A673 (cell line): ENCODE measurements at places on chromosomes 6 and 20. TPM values are rescaled to one million over a fixed set of nuclear protein-coding genes. Genes with fewer than 3 reads are reported as not detected.
A peak's percentile ranks its signal among the peaks of the same experiment; 100 is the strongest.

DNA sequence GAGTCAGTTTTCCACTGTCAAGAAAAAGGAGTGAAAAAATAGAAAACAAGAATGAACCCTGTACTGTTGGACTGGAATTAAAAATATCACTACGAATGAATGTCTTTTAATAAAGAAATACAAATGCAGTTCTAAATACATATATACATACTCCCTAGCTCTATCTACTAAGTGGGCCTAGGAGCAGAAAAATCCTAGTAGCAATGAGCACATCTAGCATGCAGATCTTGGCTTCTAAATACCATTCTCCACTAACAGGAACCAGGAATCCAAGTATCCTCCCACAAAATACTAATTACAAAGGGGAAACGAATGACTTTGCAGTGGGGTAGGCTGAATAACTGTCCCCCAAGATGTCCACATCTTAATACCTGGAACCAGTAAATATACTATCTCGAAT, 25.4 kb downstream of the SEC63 start:
- H3K27ac ChIP-seq = no peak overlapping the region
- H3K4me1 ChIP-seq = no peaks in the 10 kb centered on the region
- DNase-seq = no peak
- H3K4me3 ChIP-seq = no peak overlapping the region
- no peaks in the 10 kb centered on the region for H3K27me3 ChIP-seq

DNA sequence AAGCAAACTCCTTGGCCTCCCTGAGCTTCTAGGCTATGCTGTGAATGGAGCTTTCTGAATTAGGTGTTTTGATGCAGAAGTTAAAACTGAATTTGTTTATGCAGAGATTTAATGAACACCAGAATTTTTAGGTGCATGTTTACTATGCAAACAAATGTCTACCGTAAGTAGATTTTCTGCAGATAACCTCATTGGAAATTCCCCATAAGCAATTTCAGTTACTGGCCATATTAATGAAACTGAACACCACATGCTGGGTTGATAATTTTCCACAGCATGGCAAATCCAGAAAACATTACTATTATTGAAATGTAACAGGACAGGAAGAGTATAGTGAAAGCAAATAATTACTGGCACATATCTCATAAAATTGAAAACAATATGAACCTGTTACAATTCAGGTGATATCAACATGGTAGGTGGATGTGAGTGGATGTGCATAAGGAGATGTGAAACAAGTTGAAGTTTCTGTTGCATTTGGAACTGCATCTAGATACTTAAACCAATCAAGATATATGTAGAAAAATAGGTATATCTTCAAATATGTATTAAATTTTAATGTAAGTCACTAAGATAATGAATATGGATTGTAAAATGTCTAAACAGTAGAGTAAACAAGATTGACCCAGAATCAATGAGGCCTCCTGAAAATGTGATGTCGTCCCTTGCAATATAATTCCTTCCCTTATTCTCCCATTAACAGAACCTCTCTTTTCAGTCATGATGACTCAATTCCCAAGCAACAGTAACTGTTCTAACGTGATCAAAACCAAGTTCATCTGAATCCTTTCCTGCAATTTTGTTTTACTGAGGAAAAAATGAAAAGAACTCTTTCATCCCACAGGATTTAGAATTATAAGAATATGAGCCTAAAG, 11.0 kb downstream of the PTCHD4 start:
- H3K27ac ChIP-seq = no peak overlapping the region
- H3K4me3 ChIP-seq = no peak overlapping the region
- no peaks in the 10 kb centered on the region for H3K4me1 ChIP-seq
- DNase-seq = no peak

- no peaks in the 10 kb centered on the region for H3K27me3 ChIP-seq
- H3K27ac ChIP-seq = no peak overlapping the region
- H3K4me3 ChIP-seq = no peak overlapping the region
- DNase-seq = no peak
These were observed 359.8 kb downstream of the ZFAND3 start for GRCh38 chr6:38179300-38179699.

- no peaks in the 10 kb centered on the region for H3K4me1 ChIP-seq
- H3K4me3 ChIP-seq = no peak overlapping the region
- H3K27ac ChIP-seq = no peak overlapping the region
- DNase-seq = no peak
- H3K36me3 ChIP-seq = no peaks in the 10 kb centered on the region
- H3K27me3 ChIP-seq = no peaks in the 10 kb centered on the region
These were observed 7.9 kb downstream of the GPLD1 start for GRCh38 chr6:24481449-24481848.

DNA sequence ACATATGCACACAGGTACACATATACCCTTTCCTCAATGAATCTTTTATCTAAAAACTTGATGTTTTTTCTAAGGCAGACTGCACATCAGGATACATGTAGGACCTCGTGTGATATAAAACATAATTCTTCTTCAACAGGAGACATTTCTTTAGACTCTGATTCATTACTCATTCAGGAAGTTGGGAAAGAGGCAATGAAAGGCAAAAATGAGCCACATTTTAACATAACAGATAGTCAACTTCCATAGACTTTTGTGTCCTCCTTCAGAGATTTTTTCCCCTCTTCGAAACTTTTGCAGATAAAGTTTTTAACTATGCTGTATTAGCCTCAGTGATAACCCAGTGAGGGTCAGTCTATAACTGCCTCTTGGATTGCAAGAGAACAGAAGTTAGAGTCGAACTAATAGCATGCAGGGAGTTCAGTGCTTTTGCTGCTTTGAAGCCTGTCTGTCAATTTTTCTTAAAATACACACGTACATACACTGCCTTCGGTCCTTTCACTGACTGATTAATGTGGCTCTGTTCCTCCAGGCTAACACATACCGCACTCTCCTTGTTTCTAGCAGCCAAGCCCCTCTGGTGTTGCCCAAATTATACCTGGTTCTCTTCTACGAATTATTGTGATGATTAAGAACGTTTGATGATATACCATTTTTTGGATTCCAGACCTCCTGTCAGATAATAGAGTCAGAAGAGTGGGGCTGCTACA, 562.5 kb upstream of the MAP3K7 start:
- peak overlapping the region; percentile 90 for H3K27ac ChIP-seq
- no peak overlapping the region for H3K4me3 ChIP-seq
- H3K36me3 ChIP-seq = no peaks in the 10 kb centered on the region
- peak; percentile 65 for DNase-seq

DNA sequence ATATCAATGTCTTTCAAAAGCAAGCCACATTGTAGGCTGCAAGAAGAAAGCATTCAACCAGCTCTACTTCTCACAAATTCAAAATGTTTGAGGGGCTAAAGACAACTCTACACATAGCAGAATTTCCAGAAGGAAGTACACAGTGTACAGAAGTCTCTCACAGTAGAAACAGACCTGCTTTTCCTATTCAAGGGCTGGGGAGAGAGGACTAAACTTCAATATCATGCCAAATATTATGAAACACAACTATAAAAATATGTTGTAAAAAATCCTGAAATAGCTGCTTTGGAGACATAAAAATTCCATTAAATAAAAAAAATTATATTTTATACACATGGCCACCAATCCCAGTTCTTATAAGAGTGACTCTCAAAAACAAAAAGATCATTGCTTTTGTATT, 70.8 kb upstream of the IPCEF1 start:
- H3K4me1 ChIP-seq = peaks cover 3% of the 10 kb centered on the region
- H3K4me3 ChIP-seq = no peak overlapping the region
- no peaks in the 10 kb centered on the region for H3K27me3 ChIP-seq

- H3K27ac ChIP-seq = no peak overlapping the region
- H3K27me3 ChIP-seq = no peaks in the 10 kb centered on the region
- no peak overlapping the region for H3K4me3 ChIP-seq
- DNase-seq = no peak
- H3K36me3 ChIP-seq = no peaks in the 10 kb centered on the region
These were observed 313.7 kb downstream of the FOXC1 start for GRCh38 chr6:1923449-1923848.

PTCHD4 gene
- total RNA-seq = 0.17 TPM in 1 of 2 replicates, not detected in the other

GRCh38 chr6:44064089-44064947, 62.9 kb downstream of the MRPL14 start:
- no peak overlapping the region for H3K4me3 ChIP-seq
- H3K4me1 ChIP-seq = no peaks in the 10 kb centered on the region
- DNase-seq = no peak

- H3K36me3 ChIP-seq = no peaks in the 10 kb centered on the region
- peaks cover 11% of the 10 kb centered on the region for H3K27me3 ChIP-seq
- H3K4me3 ChIP-seq = no peak overlapping the region
These were observed 176.6 kb downstream of the PKHD1 start for GRCh38 chr6:51910851-51911250.

GRCh38 chr20:34190262-34190661, 51.0 kb upstream of the ASIP start:
- peaks cover 19% of the 10 kb centered on the region for H3K4me1 ChIP-seq
- no peak overlapping the region for H3K4me3 ChIP-seq
- H3K36me3 ChIP-seq = no peaks in the 10 kb centered on the region
- H3K27me3 ChIP-seq = no peaks in the 10 kb centered on the region
- no peak for DNase-seq
- no peak overlapping the region for H3K27ac ChIP-seq

DNA sequence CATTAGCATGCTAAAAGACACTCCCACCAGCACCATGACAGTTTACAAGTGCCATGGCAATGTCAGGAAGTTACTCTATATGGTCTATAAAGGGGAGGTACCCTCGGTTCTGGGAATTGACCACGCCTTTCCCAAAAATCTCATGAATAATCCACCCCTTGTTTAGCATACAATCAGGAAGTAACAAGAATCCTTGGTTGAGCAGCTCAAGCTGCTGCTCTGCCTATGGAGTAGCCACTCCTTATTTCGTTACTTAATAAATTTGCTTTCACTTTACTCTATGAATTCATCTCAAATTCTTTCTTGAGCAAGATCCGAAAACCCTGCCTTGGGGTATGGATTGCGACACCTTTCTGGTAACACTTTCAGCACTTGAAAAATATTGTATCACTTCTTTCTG, 243.0 kb downstream of the BMP2 start:
- H3K27ac ChIP-seq = no peak overlapping the region
- H3K36me3 ChIP-seq = no peaks in the 10 kb centered on the region
- DNase-seq = no peak
- no peaks in the 10 kb centered on the region for H3K27me3 ChIP-seq
- H3K4me3 ChIP-seq = no peak overlapping the region
- no peaks in the 10 kb centered on the region for H3K4me1 ChIP-seq

SLC2A4RG gene
- 45.8 and 71.0 TPM in 2 replicates for total RNA-seq

DNA sequence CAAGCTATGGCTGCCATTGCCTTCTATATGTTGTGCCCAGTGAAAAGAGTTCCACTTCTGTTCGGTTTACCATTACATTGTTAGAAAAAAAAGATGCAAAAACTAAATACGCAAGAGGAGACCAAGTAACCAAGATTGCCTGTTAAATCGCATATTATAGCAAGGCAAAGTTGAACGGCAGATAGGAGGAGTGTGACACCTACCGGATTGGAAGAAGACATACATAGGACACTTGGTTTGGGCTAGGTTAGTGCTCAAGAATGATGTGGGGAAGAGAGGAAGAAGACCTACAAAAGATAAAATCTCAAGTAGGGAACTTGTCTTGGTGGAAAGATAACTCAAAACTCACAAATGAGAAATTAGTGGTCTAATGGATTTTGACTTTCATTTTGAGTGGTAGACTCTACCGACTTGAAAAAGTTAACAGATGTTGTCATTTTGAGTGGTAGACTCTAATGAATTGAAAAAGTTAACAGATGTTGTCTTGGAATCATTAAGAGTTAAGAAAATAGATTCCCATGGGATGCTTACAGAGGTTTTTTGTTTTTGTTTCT, 95.5 kb downstream of the F13A1 start:
- H3K4me1 ChIP-seq = no peaks in the 10 kb centered on the region
- no peaks in the 10 kb centered on the region for H3K36me3 ChIP-seq
- peaks cover 19% of the 10 kb centered on the region for H3K27me3 ChIP-seq

F13A1 gene
- not detected in 2 replicates for total RNA-seq

GRCh38 chr20:906001-906520, 10.1 kb downstream of the ANGPT4 start:
- no peaks in the 10 kb centered on the region for H3K36me3 ChIP-seq
- H3K27ac ChIP-seq = no peak overlapping the region
- H3K27me3 ChIP-seq = no peaks in the 10 kb centered on the region
- no peak overlapping the region for H3K4me3 ChIP-seq

DNA sequence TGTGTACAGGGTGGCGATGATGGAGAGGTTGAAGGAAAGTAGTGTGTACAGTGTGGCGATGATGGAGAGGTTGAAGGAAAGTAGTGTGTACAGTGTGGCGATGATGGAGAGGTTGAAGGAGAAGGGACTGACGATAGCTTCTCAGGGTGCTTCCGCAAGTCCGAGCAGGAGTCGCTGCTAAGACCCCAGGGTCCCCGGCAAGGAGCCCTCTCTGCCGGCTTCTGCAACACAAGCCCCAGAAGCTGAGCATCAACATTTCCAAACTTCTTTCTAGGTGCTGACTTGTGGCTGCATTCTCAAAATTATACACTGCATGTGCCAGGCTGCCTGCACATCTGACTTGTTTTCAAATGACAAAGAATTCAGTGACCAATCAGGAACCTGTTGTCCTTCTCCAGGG, 47.8 kb upstream of the NXT1 start:
- no peaks in the 10 kb centered on the region for H3K27me3 ChIP-seq
- DNase-seq = no peak
- H3K27ac ChIP-seq = no peak overlapping the region
- H3K36me3 ChIP-seq = no peaks in the 10 kb centered on the region
- H3K4me3 ChIP-seq = no peak overlapping the region
- H3K4me1 ChIP-seq = no peaks in the 10 kb centered on the region

DNA sequence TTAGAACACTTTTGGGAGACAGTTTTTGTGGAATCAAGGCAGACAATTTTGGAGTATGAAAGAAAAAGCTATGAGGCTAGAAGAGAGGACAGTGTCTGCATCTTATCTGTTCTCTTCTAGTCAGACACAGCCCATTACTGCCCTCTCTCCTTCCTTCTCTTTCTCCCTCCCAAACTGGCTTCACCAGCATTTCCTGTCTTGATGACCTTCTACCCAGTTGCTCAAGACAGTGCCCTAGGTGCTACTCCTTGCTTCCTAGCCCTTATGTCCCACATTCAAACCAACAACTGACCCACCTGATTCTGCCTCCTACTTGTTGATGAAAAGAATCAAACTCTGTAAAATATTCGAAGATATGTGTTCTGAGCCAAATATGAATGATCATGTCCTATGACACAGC, 116.4 kb upstream of the RIPOR2 start:
- no peak overlapping the region for H3K27ac ChIP-seq
- no peak overlapping the region for H3K4me3 ChIP-seq
- DNase-seq = no peak
- H3K4me1 ChIP-seq = peaks cover 42% of the 10 kb centered on the region
- H3K27me3 ChIP-seq = no peaks in the 10 kb centered on the region
- no peaks in the 10 kb centered on the region for H3K36me3 ChIP-seq

GRCh38 chr6:130178692-130179091, 44.1 kb downstream of the SAMD3 start:
- no peaks in the 10 kb centered on the region for H3K4me1 ChIP-seq
- H3K4me3 ChIP-seq = no peak overlapping the region
- H3K27ac ChIP-seq = no peak overlapping the region
- H3K27me3 ChIP-seq = no peaks in the 10 kb centered on the region
- DNase-seq = no peak

MCHR2 gene
- not detected in 2 replicates for total RNA-seq

GRCh38 chr6:41092421-41093140, 19.8 kb downstream of the NFYA start:
- H3K27ac ChIP-seq = no peak overlapping the region
- H3K4me1 ChIP-seq = no peaks in the 10 kb centered on the region
- H3K27me3 ChIP-seq = no peaks in the 10 kb centered on the region
- H3K36me3 ChIP-seq = peaks cover 85% of the 10 kb centered on the region
- DNase-seq = peak; percentile 37
- H3K4me3 ChIP-seq = no peak overlapping the region
